ENCODE measurements at places on chromosomes 5 and 9.

- no peak for DNase-seq
Measured at GRCh38 chr9:73264631-73265030, 113.0 kb downstream of the ANXA1 start.

GRCh38 chr5:22754155-22754554 is 99.0 kb downstream of the CDH12 start:
- no peak for DNase-seq

- no peak for DNase-seq
Measured at GRCh38 chr9:92650839-92651621, 18.9 kb downstream of the IPPK start.

DNA sequence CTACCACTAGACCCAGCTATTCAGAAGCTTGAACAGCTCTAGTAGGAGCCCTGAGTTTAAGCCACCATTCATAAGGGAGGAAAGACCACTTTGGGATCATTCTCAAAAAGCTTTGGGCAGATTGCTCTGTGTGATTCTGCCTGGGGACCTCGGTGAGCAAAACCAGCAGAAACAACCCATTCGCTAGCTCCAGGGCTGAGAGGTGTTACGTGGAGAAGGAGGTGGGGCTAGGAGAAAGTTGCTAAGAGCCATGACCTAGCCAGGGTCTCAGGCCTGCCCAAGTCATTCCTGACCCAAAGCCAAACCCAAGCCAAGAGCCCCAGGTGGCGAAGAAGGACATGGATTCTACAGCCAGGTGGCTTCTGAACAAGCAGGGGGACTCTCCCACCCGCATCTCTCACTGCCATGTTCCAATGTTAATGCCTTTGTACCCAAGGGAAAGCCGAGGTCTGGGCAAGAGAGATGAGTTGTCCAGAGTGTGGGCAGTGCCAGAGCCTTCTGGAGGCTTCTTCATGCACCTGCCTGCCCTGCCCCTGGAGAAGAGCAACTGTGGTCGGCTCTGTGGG is 4.0 kb upstream of the BARHL1 start:
- DNase-seq, result no peak

GRCh38 chr5:33241802-33242201 is 199.0 kb upstream of the TARS1 start:
- no peak for DNase-seq

GRCh38 chr9:130180516-130180915 is 8.3 kb downstream of the NCS1 start:
- DNase-seq, result no peak

DNA sequence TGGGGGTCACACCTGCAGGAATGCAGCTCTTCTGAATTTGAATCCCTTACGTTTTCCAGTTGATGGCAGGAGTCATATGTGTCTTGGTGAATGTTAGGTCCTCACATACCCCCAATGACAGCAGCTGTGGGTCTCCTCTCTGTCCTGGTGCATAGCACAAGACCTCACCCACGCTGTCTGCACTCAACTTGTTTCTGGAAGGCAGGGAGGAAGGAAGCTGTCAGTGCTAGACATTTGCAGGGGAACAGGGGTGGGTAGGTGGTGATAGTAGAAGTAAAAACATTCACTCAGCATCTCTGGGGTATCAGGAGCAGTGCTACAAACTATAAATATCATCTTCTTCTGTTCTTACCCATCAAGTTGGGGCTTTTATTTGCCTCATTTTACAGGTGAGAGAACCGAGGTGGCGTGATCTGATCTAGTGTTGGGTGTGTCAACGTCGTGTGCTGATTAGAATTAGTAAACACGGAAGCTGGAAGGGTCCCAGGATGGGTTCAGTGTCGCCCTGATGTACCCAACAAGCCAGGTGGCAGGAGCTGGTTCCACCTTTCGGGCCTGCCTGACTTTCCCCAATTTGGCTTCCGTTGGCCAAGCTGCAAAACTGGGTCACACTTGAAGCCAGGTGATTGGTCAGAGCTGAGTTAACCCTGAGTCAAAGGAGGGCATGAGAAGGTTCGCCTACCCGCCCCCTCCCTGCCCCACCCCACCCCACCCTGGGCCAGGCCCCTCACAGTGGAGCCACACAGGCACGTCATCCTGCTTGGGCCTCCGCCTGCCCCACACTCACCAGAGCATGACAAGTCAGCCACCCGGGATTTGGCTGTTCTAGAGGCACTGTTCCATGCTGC is 15.8 kb downstream of the ERGIC1 start:
- DNase-seq, result no peak

GRCh38 chr5:168353216-168353957 is 61.9 kb downstream of the WWC1 start:
- no peak for DNase-seq

GRCh38 chr5:172745838-172746237 is 25.2 kb downstream of the DUSP1 start:
- no peak for DNase-seq

DNA sequence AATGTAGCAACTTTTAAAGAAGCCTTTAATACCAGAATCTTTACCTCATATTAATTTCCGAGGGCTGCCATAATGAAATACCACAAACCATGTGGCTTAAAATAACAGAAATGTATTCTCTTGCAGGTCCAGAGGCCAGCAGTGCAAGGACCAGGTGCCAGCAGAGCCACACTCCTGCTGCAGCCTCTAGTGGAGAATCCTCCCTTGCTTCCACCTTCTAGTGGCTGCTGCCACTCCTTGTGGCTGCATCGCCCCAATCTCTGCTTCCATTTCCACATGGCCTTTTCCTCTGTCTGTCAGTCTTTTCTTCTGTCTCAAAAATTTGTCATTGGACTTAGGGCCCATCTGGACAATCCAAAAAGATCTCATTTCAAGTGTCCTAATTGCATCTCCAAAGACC is 401.5 kb downstream of the EFNA5 start:
- DNase-seq, result no peak

GRCh38 chr9:130888146-130888885 is 8.3 kb downstream of the QRFP start:
- DNase-seq, result no peak

GRCh38 chr9:95515272-95516113 is 1.3 kb downstream of the PTCH1 start:
- no peak for DNase-seq

- no peak for DNase-seq
Measured at GRCh38 chr5:15365070-15365469, 134.9 kb upstream of the FBXL7 start.

DNA sequence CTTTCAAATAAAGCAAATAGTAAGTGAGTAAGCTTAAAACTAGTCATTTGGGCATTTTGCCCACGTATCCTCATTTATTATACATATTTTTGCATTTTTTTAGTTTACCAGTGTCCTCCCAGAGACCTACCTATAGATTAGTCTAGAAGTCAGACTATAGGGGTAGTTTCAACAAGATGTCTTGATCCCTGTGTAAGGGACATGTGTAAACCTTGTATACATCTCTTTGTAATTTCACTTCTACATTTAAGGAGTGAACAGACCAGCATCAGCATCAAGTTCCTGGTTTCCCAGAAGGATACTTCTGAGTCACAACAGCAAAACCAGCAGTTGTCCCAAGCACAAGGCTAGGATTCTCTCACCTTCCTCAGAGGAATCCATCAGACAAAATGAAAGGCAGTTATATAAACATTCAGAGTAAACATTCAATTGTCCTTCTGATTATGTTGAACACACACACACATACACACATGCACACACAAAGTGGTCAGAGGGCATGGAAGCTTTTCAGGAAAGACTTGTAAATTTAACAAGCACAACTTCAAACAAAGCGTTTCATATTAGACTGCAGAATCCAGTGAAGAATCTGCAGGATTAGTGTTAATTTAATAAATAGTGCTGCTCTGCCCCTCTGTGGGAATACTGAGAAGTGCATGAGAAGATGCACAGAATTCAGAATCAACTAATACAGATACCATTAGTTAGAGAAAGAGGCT is 55.4 kb downstream of the HINT1 start:
- peak; percentile 9 for DNase-seq

DNA sequence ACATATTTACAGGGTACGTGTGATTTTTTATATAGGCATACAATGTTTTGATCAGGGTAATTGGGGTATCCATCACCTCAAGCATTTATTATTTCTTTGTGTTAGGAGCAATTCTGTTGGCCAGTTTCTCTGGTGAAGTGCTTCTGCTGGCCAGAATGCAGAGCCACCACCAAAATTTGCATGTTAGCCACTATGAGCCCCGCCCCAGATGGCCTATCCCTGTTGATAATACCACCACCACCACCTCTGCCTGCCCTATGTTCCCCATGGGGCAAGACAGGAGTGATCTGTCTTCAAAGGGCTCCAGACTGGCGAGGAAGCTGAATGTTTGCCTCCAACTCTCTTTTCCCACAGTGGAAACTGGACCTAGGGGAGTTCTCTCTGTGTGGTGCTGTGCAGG is 26.0 kb upstream of the JAK2 start:
- DNase-seq, result no peak

- no peak for DNase-seq
Measured at GRCh38 chr5:59620535-59621212, 272.9 kb downstream of the PDE4D start.

- DNase-seq, result no peak
Measured at GRCh38 chr5:178304761-178305645, 72.4 kb upstream of the PHYKPL start.

- no peak for DNase-seq
Measured at GRCh38 chr5:164573397-164573796, 1068.0 kb downstream of the MAT2B start.

DNA sequence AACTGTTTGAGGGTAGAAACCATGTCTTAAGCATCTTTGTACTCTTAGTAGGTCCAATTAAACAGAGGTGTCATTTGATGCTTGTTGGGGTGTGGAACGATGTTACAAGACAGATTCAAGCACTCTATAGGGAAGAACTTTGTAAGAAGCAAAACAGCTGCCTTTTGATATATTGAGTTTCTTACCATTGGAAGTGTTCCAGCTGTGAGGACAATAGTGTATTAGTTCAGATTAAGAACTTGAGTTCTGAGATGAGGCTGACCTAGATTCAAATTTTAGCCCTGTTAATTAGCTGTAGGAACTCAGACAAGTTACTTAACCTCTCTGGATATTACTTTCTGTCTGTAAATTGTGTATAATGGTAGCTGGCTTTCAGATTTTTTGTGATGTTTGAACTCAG is 19.6 kb upstream of the ZNF462 start:
- DNase-seq, result no peak
